PC-3 (cell line): ENCODE measurements at places on chromosomes 11 and 22. TPM values are rescaled to one million over a fixed set of nuclear protein-coding genes. Genes with fewer than 3 reads are reported as not detected.

The TMX2 gene
- total RNA-seq, result 228 and 241 TPM in 2 replicates

DNA sequence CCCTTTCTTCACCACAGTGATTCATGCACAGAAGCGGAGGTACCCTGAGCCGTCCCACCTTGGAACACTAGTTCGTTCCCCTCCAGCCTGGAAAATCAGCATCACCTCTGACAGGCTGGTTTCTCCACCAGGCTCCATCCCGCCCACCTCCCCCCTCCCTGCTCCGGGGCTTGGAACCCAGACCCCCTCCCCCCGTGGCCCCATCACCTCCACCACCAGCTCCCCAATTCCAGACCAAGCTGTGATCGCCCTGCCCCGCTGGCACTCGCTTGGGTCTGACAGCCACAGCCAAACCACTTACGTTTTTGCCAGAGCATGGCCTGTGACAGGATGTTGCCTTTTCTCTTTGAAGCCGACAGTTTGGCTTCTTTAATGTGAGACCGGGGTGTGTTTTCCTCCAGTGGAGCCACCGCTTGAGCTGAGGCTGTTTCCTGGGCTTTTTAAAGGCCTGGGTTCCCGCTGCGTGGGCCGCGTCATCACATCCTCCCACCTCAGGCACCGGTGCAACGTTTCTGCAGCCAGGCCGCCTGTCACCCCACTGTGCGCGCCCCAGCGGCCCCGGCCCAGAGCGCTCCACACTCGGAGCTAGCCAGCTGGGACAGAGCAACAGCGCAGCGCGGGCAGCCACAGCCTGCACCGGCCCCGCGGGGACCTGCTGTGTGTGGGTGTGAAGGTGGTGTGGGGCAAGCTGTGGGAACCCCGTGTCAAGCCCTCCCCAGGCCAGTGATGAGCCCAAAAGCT is at the start of gene POU2AF1:
POU2AF1 (minus strand) TSS at position 415 of the 741 bp plus-strand sequence; CDS start at position 317, 98 bp downstream.
- no peak for DNase-seq

- peak; percentile 70 for DNase-seq
Measured at GRCh38 chr22:25488244-25489020, 76.0 kb upstream of the GRK3 start.

The AIFM3 gene
- total RNA-seq, result 0.98 and 1.5 TPM in 2 replicates

GRCh38 chr22:20121856-20122415 is 4.9 kb upstream of the TRMT2A start:
- no peak for DNase-seq

- no peak for DNase-seq
Measured at GRCh38 chr22:19132153-19132552, 1.0 kb downstream of the TSSK2 start.

DNA sequence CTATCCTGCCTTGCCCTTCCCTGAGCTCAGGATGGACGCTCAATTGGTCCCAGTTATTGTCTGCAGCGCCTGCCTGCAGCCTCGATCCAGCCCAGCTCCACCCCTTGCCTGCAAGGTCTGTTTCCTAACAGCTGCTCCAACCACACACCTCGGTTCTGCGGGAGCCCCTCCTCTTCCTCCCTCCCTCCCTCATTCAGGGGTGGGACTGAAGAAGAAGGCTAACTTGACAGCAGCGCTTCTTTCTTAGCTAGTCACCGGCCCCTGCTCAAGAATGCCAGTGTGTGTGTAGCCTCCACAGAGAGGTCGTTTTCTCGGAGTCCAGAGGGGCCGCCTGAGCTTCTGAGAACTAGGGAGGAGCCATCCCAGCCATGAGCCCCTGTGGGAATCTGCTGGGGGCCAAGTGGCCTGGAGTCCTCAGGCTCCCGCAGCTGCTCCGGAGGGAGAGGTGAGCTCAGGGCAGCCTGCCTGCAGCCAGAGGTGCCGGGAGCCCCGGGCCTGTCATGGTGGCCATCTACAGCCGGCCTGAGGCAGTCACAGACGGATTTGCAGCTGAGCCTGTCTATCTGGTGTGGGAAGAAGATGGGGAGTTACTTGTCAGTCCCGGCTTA is 36.1 kb downstream of the LIMK2 start:
- DNase-seq, result peak; percentile 52

DNA sequence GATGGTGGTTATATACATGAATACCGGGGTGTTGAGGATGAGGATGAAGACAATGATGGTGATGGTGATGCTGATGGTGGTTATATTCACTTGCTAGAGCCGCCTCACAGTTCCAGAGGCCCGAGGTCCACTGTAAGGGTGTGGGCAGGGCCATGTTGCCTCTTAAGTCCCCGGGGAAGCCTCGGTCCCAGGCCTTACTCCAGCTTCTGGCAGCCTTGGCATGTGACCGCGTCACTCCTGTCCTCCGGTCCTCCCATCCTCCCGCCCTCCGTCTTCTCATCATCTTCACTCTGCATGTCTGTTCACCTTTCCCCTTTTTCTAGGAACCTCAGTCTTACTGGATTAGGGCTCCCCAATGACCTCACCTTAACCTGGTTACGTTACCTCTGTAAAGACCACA is 54.6 kb downstream of the IGLL1 start:
- no peak for DNase-seq

The YPEL1 gene
- 0.23 and 3.2 TPM in 2 replicates for total RNA-seq

The TSG101 gene
- total RNA-seq, result 42.2 and 46.9 TPM in 2 replicates

The OR52I2 gene
- total RNA-seq, result not detected in 2 replicates
